ENCODE measurements at places on chromosomes 5 and 9.
A peak's percentile ranks its signal among the peaks of the same experiment; 100 is the strongest.

DNA sequence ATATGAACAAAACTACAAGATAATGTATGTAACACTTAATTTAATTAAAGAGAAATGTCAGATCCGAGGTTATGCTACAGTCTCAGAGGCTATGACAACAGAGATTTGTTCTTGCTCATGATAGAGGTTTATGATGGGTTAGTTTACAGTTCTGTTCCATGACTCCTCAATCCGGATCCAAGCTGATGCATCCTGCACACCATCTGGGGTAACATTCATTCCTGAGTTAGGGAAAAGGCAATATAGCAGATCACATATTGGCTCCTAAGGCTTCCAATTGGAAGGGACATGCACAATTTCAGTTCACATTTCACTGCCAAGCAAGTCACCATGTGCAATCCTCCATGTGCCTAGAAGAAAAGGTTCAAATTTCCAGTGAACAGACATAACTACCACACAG is 40.4 kb downstream of the ABLIM3 start:
- DNase-seq, result no peak

- DNase-seq, result peak; percentile 18
Observed at GRCh38 chr5:93088592-93089389, 492.2 kb downstream of the NR2F1-AS1 start.

DNA sequence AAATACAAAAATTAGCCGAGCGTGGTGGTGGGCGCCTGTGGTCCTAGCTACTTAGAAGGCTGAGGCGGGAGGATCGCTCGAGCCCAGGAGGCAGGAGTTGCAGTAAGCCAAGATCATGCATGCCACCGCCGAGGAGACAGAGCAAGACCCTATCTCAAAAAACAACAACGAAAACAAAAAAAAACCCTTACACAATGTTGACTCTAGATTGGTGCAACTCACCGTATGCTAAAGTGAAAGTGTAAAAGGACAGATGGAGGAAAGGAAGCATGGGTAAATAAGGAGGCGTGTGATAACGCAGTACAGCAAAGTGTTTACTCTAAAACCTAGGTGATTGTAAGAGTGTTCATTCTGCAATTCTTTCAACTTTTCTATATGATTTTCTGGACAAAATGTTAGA is 15.9 kb upstream of the RUFY1 start:
- DNase-seq, result no peak

- no peak for DNase-seq
Observed at GRCh38 chr5:72917371-72917776, 38.5 kb upstream of the FCHO2 start.

- no peak for DNase-seq
Observed at GRCh38 chr5:135373736-135374515, 25.1 kb downstream of the MACROH2A1 start.

DNA sequence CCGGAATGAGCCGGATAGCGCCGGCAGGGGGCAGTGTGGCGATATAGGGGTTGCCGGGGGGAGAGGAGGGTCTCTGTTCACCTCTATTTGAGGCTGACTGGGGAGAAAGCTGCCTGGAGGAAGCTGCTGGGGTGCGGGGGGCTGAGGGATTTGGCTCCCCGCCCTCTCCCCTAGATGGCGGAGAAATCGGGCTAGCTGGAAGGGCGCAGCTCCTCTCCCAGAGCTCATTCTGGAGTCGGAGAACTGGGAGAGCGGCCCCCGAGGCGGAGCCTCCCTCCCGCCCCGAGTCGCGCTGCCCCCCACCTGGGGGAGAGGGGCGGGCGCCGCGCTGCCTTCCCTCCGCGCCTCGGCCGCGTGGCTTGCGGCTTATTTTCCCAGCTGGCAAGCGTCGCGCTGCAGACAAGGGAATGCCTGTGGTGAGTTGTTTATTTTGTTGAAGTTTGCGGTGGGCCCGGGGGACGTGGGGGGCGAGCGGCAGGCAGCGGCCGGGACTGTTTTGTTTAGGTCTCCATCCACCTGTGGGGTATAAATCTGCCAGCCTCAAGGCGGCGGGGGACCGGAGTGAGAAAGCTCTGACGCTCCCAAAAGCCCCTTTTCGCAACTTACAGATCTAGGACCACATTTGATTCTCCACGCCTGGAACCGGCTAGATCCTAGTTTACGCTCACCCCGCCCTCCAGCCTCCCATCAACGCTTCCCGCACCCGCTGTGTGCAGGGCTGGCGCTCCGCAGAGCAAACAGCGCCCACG is 4.1 kb upstream of the RGMB start:
- peak; percentile 86 for DNase-seq

GRCh38 chr5:142929587-142929986 is 159.4 kb downstream of the ARHGAP26 start:
- DNase-seq, result no peak

- no peak for DNase-seq
Observed at GRCh38 chr5:83321483-83322055, 150.0 kb upstream of the VCAN start.

GRCh38 chr9:77277719-77278118 is 100.4 kb downstream of the VPS13A start:
- no peak for DNase-seq

GRCh38 chr9:86546712-86547111 is 192.5 kb upstream of the TUT7 start:
- DNase-seq, result no peak

DNA sequence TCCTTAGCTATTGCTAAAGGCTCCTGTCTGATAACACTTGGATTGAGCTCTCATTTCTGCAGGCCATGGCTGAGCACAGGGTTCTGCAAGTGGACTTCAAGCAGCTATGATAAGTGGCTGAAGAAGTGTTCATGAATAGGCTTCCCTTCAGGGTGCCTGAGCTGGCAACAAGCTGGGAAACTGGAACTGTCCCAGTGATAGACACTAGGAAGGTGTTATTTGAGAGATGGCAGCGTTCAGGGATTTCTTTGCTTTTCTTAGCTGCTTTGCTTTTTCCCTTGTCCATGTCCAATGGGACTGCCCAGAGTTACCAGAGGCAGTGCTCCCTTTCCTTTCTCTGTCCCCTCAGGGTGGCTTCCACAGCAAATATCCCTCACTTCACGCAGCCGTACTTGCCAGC is 75.8 kb downstream of the INIP start:
- DNase-seq, result no peak

DNA sequence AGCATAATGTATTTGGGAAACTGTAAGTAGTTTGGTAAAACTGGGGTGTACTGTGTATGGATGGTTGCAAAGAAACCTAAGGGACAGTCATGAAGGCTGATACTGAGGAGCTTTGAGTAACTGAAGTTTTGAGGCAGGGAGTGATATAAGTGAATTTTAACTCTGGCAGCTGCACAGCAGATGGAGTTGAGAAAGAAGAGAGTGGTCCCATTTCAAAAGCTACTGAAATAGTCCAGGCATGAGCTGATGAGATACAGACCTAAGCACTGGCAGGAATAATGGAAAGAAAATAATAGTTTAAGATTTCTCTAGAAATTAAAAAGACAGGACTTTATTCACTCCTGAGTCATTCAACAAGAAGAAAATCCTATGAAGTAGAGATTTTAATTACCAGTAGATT is 232.0 kb downstream of the CHSY3 start:
- DNase-seq, result no peak

DNA sequence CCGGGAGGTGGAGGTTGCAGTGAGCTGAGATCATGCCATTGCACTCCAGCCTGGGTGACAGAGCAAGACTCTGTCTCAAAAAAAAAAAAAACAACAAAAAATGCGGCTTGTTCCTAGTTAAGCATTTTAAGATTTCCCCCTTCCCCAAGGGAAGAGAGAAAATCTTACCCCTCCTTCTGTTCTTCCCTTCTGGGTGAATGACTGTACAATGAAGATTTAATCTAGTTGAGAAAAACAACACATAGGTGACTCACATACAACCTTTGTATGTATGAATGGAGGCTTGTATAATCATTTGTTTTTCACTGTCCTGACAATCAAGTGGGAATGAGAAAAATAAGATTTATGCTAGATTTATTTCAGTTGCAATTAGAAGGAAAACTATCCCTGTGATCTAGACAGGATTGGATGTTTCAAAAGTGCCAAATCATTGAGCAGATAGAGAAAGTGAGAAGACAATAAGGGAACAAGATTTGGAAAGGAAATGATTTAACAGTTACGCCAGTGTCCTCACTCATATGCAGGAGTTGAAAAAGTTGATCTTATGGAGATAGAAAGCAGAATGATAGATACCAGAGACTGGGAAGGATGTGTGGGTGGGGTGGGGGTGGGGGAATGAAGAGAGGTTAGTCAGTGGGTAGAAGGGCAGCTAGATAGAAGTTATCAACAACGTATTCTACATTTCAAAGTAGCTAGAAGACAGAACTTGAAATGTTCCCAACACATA is 16.7 kb downstream of the GDA start:
- no peak for DNase-seq

- DNase-seq, result no peak
Observed at GRCh38 chr5:61275841-61276240, 56.2 kb upstream of the ZSWIM6 start.

GRCh38 chr5:43042626-43043399 is 2.7 kb upstream of the ANXA2R start:
- DNase-seq, result peak; percentile 91

GRCh38 chr9:7293091-7293490 is 506.5 kb downstream of the DMAC1 start:
- no peak for DNase-seq

DNA sequence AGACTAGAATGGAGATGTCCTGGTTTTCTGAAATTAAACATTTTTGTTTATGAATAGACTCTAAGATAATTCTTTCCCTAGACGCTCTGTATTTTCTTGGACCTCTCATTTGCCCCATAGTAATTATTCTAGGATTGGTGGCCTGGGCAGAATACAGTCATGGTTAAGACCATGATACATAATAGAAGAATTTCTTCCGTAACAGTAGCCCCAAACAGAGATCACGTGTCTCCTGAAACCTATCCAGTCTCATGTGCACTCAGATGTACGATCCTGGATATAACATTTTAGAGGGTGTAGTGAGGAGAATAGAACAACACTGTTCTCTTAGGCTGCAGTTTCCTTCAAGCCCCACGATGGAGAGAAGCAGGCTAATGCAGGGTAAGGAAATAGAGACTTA is 22.3 kb downstream of the PCDHAC2 start:
- no peak for DNase-seq

DNA sequence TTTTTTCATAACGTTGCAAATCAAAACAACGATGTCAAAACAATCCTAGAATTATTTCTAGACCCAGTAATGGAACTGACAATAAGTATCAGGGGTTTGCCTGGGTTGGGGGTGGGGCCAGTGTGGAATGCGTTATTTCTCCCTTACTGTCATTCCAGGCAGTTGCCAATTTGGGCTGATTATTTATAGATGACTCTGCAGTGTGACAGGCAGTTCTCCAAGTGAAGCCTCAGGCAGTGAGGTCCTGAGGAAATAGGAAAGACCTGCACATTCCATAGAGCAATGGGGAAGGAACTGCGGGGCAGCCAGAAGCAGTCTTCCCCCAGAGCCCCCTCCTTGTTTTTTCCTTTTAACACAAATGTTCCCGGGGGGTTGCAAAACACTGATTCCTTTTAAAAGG is 179.0 kb downstream of the YTHDC2 start:
- no peak for DNase-seq

- no peak for DNase-seq
Observed at GRCh38 chr9:16664211-16664610, 206.3 kb downstream of the BNC2 start.

DNA sequence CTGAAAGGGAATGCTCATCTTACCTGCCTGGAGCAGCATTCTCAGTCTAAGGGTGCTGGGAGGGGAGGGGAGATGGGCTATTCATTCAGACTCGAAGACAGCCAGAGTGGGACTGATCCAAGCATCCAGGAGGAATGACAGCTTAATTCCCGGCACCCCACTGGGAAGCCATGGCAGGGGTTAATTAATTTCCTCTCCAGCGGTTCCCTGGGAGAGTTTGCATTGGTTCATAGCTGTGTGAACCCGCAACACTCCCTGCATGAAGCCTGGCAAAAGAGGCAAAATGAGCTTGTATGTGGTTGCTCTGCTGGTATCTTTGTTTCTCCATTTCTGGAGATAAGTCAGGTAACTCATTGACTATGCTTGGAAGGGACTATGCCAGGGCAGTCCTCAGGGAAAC is 401.0 kb upstream of the SLC24A2 start:
- peak; percentile 38 for DNase-seq

GRCh38 chr9:18122171-18122570 is 351.8 kb upstream of the ADAMTSL1 start:
- no peak for DNase-seq

DNA sequence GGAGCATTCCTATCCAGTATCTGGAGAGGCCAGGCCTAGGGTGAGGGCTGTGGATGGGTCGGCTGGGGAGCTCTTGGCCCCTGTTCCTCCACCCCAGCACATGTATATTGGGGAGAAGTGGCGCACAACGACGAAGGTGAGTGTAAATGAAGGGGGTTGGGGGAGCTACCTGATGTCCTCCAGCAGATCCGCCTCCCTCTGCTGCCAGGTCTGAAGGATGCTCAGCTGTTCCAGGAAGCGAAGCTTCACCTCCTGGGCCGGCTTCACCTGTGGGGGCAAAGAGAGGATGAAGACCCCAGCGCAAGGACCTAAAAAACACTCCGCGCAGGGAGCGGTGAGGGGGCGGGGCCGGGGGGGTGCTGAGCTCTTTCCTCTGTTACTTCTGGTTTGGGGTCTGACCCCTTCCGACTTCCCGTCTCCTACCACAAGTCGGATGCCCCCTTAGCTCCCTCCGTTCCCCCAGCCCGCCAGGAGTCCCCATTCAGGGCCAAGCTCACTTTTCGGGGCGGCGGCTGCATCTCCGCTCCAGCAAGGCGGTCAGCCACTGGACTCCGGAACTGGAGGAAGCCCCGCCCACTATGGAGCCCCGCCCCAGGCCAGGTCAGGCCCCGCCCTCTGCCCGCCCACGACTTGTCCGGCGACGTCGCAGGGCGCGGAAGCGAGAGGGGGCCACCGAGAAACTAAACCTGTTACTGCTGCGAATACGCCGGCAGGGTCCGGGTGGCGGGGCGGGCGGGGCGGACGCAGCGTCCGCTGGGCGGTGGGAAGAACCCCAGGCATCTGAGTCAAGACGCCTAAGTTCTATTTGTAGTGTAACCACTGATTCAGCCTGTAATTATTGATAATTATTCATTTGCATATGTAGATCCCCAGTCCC is at the start of gene FCHSD1:
FCHSD1 (minus strand) TSS at position 568 of the 877 bp plus-strand sequence; CDS start at position 518, 50 bp downstream.
- DNase-seq, result peak; percentile 73

- no peak for DNase-seq
Observed at GRCh38 chr9:130608554-130609134, 29.3 kb downstream of the FUBP3 start.

- no peak for DNase-seq
Observed at GRCh38 chr5:17235731-17236330, 18.4 kb downstream of the BASP1 start.

- DNase-seq, result peak; percentile 14
Observed at GRCh38 chr5:156815988-156816599, 34.0 kb upstream of the PPP1R2B start.

DNA sequence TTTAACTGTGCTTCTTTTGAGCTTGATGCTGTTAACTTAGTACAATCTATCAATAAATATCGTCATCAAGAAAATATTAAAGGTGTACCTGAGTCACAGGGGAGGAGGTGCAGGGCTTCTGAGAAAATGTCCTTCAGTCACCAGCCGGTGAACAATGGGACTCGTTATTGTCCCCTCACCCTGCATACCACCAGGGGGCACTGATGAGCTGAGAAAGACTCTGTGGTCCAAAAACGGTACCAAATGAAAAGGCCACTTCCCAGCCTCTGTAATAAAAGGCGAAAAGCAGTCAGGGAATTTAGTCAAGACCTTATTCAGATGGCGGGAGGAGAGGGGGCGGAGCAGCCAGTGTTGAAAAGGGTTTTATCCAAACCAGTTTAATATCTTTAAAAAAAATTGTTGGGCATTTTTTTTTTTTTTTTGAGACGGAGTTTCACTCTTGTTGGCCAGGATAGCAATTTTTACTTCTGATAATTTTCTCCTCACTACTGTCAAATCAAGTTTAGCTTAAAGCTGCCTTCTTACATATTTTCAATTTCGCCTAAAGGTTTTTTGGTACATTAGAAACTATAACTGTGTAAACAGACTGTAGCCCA is 271.9 kb upstream of the ADAMTS16 start:
- DNase-seq, result peak; percentile 51
